ENCODE measurements at places on chromosomes 1 and 21. TPM values are rescaled to one million over a fixed set of nuclear protein-coding genes. Genes with fewer than 3 reads are reported as not detected.

GRCh38 chr1:215407575-215407974 is 159.5 kb upstream of the KCTD3 start:
- DNase-seq: no peak

DNA sequence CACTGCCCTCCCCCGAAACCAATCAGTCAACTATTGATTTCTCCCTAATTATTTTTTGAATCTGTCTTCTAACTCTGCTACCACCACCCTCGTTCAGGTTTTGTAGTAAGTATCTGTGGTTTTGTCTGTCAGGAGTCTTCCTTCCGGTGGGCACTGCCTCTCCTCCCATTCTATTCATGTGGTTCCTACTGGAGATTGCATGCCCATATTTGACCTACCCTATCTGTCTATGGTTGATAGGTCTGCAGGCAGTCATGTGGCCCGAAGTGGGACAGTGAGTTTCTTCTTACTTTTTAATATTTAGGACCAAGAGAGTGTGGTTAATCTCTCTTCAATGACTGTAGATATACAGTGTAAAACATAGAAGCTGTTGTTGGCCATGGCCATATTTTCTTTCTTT is 17.8 kb upstream of the MAST2 start:
- no peak for DNase-seq

- DNase-seq: no peak
Observed at GRCh38 chr1:9435854-9436640, 103.2 kb upstream of the SLC25A33 start.

DNA sequence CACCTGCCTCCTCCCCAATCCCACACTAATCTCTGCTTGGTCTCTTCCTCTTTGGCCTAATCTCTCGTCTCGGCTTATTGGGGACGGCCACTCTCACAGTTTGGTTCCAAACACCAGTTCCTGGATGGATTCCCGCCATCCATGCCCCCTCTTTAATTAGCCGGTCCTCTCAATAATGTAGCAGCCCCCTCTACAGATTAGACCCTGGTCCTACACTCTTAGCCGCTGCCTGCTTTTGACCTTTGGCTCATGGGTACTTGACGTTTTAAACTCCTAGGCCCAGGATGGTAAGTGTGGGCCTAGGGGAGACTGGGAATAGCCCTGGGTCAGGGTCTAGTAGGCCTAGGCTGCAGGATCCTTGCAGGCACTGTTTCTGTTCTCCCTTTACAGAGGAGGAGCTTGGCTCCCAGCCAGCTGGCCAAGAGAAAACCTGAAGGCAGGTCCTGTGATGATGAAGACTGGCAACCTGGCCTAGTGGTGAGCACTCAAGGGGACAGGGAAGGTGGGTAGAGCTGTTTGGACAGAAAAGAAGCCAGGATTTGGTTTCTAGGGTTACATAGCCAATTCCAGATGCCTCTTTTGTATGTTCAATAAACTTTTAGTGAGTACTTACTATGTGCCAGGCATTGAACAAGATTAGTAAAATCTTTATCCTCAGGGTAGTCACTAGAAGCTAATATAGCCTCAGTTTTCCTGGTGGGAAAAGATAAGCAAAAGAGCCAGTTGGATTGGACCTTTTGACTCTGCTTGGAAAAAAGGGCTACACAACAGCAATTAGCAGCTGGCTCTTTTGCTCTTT is 758 bp downstream of the RAD54L start:
- no peak for DNase-seq

DNA sequence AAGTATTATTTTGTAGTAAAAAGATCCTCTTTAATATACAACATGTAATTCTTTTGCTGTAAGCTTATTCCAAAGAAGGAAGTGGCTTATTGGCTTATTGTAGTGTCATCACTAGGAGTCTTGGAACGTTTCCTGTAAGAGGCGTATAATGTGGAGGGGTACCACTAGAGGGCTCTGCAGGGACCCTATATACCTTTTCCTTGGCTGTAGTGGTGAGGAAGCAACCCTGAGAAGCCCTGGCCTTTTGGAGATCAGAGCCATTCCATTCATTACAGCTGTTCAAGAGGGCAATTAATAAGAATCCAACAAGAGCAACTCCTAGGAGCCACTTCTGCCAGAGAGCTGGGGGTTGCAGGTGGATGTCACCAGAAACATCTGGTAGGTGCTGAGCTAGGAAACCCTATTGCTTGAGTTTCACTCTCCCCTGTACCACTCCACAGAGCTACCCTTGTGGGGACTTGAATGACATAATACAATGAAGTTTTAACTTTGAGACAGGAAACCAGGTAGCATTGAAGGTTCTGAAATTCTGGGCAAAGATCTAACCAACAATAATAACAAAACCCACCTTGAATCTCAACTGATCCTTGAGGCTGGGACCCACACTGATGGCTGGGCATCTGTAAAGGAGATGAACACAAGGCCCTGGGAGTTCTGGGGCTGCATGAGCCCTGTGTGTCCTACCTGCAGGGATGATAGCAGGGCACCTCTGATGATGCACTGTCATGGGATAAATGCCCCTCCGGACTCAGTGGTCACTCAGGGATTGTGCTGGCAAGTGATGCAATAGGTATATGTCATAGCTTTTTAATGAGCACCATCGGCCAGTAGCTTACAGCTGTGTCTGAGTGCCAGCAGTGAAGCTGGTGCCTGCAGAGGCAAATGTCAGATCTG is 160.2 kb upstream of the COA6 start:
- DNase-seq: no peak

DNA sequence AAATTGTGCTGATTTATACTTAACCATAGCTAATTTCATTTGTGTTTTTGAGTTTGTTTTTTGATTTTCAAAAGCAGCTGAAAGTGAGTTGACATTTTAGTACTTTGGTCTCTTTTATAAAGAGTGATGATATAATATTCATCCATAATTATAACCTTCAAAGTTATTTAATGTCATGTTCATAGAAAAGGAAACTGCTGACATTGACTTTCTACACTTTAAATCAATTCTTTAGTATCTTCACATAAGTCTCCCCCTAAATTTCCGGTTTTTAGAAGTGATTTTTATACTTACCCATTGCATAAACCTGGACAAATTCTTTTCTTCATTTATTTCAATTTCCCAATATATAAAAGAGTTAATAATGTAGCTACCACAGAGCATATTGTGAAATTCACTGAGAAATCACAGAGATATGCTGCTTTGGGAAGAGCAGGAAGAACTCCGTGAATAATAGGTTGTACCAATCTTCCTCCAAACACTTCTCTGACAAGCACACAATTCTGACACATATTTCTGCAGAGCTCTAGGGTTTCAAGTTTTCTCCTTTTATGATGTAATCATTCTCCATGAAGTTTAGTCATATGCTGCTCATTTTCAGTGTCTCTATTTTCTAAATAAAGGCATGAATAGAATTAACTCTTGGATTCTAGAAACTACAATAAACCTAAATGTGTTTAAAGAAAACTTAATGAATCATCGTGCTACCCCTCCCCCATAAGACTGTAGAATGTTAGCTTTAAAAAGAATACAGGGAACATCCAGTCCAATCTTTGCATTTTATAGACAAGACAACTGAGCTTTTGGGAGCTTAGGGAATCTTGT is 25.6 kb upstream of the CDC42BPA start:
- no peak for DNase-seq

DNA sequence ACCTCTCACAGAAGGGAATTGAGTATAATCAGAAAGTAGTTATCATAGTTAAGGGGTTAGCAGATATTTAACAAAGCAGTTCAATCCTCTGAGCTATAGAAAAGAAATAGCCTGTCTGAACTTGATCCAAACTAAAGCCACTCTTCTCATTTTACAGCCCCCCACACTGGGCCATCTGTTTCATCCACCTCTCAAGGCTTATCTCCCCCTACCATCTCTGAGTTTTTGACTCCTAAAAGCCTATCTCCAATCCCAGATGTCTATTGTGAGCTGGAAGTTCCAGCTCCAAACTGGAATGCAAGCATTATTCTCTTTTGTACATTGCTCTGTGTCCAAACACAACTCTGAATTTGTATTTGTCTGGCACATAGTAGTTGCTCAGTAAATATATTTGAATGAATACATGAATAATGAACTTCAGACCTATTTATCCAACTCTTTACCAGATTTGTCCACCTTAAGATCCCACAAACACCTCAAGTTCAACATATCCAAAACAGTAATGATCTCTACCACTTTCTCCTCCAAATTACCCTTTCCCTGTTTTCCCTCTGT is 98.1 kb downstream of the PLPP3 start:
- DNase-seq: no peak

GRCh38 chr1:167551362-167551761 is 2.2 kb downstream of the CREG1 start:
- no peak for DNase-seq

GRCh38 chr1:221669441-221669840 is 72.4 kb downstream of the DUSP10 start:
- no peak for DNase-seq

DNA sequence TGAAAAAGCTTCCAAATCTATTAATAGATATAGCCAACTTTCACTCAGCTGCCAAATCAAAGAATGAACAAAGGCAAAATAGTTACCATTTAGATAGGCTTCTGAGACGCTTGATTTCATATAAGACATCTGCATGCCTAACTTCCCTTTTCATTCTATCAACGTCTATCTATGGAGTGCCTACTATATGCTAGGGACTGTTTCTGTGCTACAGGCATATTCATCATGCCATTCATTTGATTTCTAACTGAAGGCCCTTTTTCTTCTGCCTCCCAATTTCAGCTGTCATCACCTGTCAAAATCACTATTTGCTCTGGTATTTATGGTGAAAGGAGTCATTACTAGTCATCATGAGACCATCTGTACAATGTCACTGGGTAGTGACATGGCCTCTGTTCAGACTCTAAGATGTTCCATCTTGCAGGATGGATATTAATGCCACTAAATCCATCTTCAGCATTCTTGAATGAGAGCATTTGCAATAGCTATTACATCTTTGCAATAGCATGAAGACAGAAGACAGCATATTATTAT is 4.3 kb upstream of the KRTAP13-1 start:
- no peak for DNase-seq

DNA sequence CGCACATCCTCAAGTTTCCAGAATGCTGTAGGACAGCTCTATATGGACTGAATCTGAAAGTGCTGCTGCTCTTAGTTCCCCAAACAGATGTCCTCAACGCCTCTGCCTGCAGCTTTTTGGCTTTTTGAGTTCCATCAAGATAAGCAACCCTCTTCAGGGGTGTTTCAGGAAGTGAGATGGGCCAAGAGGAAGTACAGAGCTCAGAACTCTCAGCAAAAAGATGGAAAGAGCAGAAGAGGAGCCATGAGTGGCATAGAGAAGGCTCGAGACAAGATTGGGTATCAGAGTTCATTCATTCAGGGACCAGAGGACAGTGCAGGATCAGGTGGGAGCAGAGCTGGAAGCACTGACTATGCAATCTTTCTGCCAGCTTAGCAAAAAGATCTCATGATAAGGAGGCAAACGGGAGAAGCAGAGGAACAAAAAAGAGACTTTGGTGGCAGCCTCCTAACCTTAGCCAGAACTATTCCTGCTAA is at the start of the genes ADORA3 and TMIGD3:
ADORA3 (minus strand) TSS at position 49 of the 476 bp plus-strand sequence. CDS start 279 bp downstream, outside the sequence.
TMIGD3 (minus strand) TSS at position 49 of the 476 bp plus-strand sequence. CDS start 279 bp downstream, outside the sequence.
- no peak for DNase-seq

GRCh38 chr21:23016617-23017016 is 2018.4 kb downstream of the NCAM2 start:
- no peak for DNase-seq

DNA sequence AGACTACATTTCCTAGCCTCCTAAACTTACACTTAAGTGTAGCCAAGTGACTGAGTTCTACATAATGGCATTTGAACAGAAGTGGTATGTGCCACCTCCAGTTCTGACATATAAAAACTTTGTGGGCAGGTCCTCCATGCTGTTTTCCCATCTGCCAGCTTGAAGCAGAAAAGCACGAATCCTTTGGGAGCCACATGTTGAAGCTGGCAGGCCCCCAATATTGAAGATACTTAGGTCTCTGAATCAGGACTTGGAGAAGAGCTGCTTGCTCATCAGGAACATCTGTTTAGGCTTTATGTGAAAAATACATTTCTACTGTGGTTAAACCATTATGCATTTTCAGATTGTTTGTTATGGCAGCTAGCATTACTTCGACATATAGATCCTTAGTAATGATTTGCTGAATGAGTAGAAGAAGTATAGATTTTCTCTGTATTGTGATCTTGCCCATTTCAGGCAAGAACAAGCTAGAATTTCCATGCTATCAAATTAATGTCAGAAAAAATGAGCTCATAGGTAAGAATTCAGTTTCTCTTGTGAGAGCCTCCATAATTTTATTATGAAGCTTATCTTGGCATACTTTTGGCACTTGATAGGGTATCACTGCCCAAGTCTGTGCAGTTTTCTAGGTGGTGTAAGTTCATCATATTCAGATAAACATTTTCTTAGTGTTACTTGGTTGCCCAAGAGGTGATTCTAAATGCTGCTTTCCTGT is 68.4 kb downstream of the GDAP2 start:
- DNase-seq: no peak

PPM1J gene
- total RNA-seq: 2.6 TPM

SORT1 gene
- total RNA-seq: 52.3 TPM

ITGB2 gene
- total RNA-seq: 0.80 TPM

JTB gene
- 99.2 TPM for total RNA-seq

CR1L gene
- not detected for total RNA-seq

HLCS gene
- total RNA-seq: 14.8 TPM

FAM110D gene
- 0.38 TPM for total RNA-seq

CD53 gene
- not detected for total RNA-seq

RYR2 gene
- total RNA-seq: 1.0 TPM

All from type B pancreatic cell (in vitro differentiated cells).